Activated CD4-positive, alpha-beta T cell treated with anti-CD3 and anti-CD28 coated beads for 4 hours (primary cell): ENCODE measurements at places on chromosomes 2 and 18.

- no peak for DNase-seq
Measured at GRCh38 chr2:167943368-167943767, 304.0 kb downstream of the STK39 start.

DNA sequence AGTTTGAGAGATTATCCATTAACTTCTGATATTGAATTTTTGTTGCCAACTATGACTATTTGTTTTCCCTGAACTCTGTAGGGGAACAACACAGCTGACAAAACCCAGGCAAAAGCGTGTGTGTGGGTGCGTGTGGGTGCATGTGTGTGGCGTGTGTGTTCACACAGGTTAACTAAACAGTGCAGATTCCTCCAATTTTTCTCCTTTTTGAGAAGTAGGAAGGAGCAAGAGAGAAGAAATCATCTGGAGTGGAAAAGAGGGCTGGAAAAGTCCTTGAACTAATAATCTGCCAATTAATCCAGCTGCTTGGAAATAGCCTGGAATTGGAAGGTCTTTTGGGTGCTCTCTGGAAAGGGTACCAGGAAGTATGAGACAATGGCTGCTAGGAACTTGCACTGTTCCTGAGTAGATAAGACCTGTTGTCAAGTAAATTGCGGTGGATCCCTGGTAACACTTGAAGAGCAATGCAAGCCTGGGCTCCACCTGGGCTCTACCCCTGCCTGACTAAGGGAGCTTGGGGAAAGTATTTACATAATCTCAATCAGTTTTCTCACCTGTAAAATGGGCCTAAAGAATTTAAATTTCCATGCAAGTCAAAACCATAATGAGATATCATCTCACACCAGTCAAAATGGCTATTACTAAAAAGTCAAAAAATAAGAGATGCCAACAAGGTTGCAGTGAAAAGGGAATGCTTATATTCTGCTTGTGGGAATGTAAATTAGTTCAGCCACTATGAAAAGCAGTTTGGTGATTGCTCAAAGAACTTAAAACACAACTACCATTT, 40.5 kb upstream of the IL1R1 start:
- DNase-seq: no peak

DNA sequence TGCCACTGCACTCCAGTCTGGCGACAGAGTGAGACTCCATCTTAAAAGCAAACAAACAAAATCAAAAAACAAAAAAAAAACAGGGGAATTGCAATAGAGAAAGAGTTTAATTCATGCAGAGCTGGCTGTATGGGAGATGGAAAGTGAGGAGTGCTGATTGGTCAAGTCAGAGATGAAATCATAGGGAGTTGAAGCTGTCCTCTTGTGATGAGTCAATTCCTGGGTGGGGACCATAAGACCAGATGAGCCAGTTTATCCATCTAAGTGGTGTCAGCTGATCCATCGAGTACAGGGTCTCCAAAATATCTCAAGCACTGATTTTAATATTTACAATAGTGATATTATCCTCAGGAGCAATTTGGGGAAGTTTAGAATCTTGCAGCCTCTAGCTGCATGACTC, 45.3 kb downstream of the FRZB start:
- DNase-seq: no peak

DNA sequence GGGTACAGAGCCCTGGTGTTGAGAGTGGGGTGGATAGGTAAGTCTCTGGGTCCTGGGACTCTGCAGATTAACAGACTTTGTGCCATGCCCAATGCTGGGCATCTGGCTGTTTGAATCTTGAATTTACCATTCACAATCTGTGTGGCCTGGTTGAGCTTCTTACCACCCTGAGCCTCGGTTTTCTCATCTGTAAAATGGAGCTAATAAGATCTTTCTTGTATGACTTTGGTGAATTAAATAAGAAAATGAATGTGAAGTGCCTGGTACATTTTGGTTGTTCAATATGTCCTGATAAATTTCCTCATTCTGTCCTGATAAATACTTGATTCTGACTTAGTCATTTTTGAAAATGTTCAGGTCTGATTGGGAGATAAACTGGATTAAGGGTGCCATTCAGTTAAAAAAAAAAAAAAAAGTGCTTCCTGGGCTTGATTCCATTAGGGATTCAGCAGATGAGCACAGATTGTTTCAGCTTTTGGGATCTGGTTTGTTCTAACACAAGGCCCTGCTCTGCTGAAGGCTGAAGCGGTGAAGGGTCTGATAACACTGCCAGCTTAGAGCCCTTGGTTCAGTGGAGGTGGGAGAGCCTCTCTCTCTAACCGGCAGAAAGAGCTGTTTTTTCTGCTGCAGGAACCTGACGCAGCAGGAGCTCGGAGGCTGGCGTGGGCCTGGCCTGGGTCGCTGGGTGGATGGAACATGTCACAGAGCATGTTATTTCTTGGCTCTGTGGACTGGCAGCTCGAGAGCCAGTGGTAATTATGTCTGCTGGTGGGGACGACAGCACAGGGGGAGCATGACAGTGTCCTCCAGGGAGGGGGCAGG, 84.5 kb upstream of the MCFD2 start:
- DNase-seq: no peak

DNA sequence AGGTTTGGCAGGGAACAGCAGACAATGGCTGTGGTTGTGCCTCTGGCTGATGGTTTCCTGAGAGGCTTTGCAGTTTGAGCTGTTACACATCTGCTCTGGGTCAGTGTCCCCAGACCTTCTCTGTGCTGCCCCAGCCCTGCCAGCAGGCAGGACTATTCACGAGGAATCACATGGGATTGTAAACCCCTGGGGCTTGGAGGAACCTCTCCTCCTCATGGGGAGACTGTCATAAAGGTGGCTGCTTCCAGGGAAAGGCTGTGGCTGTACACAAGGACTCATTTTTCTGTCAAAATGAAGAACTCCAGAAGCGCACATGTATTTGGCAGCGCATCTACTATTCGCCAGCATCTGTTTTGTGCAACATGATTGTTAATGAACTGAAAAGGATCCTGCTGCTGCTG, 142.6 kb upstream of the CYP1B1 start:
- DNase-seq: no peak

DNA sequence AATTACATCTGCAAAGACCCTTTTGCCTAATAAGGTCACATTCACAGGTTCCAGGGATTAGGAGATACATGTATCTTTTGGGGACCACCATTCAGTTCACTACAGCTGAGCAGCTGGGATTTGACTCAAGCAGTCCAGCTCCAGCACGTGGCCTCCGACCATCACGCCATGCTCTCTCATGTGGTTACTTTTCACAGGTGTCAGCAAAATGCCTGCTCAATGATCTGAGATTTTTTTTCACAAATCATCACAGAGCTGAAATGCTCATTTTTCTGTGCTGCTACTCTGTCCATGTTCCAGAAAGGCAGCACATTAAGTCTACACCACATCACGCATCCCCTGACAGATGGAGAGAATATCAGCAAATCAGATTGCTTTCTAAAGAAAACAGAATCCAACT, 98.5 kb upstream of the RMDN2 start:
- DNase-seq: no peak

DNA sequence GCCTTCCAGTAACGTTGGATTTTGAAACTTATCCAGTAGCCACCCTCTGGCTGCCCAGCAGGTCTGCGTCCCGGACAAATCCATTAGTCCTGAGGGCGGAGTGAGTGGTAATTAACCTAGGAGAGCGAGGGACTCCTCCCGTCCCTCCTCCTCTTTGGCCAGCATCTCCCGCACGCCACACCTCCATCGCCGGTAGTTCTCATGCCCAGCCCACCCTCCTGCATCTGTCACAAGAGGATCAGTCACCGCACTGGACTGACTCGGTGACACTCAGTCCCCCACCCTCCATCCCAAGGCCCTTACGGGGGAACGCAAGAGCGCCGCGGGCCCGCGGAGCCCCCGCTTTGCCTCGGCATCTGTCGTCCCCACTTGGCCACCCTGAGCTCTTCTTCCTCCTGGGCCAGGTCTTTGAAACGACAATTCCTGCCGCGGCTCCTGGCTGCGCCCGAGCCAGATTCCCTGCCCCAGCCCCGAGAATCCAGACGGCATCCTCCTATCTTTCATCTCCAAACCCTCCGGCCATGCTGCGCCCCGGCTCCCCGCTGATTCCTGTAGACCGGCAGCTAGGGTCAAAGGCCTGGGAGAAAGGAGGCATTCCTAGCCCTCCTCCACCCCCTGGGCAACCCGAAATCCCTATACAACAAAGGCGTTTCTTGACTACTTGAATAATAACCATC, 77.5 kb downstream of the EIF2AK3 start:
- DNase-seq: no peak

DNA sequence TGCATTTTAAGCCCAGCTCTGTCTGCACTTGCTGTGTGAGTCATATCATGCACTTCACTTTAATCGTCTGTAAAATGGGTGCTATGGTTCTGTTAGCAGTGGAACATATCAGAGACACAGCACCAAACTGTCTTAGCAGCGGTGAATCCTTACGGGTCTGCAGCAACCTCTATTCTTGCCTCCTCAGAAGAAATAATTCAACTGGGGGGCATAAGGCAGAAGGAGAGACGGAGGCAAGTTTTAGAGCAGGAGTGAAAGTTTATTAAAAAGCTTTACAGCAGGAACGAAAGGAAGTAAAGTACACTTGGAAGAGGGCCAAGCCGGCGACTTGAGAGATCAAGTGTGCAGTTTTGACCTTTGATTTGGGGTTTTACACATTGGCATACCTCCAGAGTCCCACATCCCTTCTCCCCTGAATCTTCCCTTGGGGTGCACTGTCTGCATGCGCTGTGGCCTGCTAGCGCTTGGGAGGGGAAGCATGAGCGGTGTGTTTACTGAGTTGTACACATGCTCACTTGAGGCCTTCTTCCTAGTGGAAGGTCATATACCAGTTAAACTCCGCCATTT, 109.8 kb downstream of the DDX1 start:
- DNase-seq: no peak

GRCh38 chr2:159050426-159050825, 82.0 kb downstream of the TANC1 start:
- DNase-seq: no peak
